Body of pancreas (tissue), 4 donors: ENCODE measurements at places on chromosomes 2 and 18. TPM values are rescaled to one million over a fixed set of nuclear protein-coding genes. Genes with fewer than 3 reads are reported as not detected.

The DQX1 gene
- total RNA-seq, result not detected

- no peak for DNase-seq
These were observed 11.8 kb upstream of the PROC start for GRCh38 chr2:127406454-127406853.

The M1AP gene
- not detected for total RNA-seq

The ST6GAL2 gene
- not detected for total RNA-seq

DNA sequence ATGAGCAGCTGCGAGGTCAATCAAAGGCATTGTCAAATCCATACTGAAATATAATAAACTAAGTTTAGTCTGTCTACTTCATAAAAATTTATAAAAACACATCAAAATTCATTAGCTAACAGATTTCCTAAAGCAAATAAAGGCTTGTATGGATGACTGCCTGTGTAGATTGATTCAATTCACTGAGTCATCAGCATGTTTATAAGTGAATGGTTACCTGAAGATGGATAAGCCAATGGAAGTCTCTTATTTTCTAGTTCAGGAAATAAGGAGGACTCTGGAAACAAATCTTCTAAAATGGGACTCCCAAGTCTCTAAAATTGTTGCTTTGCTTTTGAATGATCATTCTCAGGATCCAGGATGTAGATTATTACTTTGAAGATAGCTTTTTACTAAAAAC is 57.0 kb upstream of the HNRNPA3 start:
- no peak for DNase-seq

The MYCN gene
- total RNA-seq, result not detected

The LYPD1 gene
- 1.6 TPM for total RNA-seq

DNA sequence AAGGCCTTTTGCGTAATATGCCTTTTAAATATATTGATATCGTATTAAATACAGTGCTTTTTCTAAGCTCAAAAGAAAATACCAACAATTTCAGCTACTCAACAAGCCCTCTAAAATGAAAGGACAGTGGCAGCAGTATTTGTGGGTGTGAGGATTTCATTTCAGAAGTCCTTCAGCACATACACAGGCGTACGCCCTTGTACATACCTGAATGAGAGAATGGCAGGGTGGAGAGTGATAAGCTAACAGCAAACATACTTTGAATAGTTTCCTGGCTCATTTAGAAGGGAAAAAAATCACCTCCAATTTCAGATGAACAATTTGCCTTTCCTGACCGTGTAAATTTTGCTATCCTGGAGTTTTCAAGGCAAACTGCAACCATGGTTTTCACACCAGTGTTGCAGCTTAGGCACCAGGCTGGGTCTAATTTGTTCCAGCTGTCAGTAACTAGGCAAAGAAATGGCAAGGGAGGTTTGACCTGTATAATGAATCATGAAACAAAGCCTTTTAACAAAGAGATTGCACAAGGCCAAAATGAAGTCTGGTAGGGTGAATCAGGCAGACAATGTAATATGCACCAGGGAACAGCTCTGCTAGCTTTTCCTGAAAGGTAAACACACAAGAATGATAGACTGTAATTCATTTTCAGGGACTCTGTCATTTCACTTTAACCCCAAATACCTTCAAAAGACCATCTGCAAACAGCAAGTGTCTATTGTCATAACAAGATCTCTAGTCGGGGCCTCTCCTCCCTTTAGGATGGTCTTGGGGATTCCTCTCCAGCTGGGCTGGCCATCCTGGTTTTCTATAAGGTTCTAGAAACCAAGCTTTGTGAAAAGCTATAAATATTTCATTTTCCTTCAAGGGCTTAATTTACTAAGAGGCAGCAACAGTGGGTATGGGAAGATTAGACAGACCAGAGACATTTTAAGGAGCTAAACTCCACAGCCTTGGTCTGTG is 11.5 kb downstream of the ANKRD29 start:
- DNase-seq, result no peak

DNA sequence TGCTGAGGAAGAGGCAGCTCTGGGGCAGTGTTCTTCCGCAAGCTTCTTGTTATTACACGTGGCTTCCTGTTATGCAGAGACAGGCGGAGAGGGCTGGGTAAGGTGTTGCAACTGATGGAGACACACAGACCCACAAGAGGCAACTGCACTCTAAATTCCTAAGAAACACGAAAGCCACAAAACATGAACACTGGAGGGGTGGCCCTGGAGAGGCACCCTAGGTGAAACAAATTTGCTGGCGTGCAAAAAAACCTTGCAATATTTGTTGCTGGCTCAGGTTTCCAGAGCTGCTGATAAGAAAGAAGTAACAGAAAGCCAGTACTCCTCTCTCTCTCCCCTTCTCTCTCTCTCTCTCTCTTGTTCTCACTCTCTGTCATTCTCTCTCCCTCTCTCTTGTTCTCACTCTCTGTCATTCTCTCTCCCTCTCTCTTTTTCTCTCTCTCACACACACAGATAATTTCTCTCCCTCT is 31.8 kb downstream of the ARHGAP25 start:
- peak; percentile 28 for DNase-seq

DNA sequence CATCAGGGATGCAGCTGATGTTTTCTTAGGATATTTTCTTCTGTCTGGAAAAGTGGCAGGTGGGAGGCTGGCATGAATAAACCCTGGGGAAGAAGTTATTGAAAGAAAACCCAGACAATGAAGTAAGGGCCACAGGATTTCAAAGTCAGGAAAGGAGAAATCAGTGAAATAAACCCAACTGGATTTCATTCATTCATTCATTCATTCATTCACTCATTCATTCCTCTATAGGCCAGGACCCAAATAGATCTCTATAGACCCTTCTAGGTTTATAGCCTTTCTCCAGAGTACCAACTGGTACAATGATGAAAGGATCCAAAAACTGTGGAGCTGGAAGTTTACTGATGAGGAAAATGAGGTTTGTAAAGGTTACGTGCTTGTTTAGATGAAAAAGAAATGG is 67.3 kb upstream of the DNMT3A start:
- no peak for DNase-seq

DNA sequence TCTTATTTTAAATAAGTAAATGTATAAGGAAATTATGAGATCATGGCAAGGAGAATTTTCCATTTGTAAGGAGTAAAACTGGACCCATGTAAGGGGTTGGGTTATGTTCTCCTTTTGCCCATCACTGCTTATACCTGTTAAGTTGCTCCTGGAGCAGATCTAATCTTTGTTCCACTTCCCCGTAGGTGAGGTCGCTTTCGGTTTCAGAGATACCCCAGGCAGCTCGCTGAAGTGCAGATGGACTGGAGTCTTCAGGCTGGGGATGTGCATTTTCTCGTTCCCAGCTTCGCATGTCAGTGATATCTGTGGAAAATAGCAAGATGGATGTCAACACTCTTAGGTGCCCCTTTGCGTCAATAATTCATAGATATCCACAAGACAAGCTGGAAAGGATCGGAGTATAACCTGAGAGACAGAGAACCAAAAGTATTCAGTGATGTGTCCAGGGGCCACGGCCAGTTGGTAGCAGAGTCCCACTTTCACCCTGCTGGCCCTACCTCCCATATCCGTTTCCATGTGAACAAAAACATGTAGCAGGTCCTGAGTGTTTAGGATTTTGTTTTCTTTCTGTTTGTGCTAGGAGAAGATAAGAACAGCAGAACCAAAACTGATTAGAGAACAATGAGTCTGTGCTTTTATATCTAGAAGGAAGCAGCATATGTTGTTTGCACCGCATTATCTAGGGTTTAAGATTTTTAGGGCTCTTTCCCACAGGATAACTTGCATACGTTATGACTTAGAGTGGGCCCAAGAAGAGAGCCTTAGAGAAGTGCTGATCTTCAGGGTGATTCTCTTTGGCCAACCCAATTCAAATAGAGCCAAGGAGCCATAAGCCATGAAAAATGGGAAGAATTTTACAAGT is 36.0 kb downstream of the GCA start:
- no peak for DNase-seq

The RGPD4 gene
- not detected for total RNA-seq

- DNase-seq, result no peak
These were observed 30.1 kb upstream of the ASB1 start for GRCh38 chr2:238396663-238397062.

GRCh38 chr18:21369146-21369545 is 127.1 kb downstream of the GREB1L start:
- no peak for DNase-seq

The MAPK4 gene
- 1.6 TPM for total RNA-seq

- no peak for DNase-seq
These were observed 105.0 kb upstream of the SH3BP4 start for GRCh38 chr2:234846599-234847363.

The REG3G gene
- 171 TPM for total RNA-seq

DNA sequence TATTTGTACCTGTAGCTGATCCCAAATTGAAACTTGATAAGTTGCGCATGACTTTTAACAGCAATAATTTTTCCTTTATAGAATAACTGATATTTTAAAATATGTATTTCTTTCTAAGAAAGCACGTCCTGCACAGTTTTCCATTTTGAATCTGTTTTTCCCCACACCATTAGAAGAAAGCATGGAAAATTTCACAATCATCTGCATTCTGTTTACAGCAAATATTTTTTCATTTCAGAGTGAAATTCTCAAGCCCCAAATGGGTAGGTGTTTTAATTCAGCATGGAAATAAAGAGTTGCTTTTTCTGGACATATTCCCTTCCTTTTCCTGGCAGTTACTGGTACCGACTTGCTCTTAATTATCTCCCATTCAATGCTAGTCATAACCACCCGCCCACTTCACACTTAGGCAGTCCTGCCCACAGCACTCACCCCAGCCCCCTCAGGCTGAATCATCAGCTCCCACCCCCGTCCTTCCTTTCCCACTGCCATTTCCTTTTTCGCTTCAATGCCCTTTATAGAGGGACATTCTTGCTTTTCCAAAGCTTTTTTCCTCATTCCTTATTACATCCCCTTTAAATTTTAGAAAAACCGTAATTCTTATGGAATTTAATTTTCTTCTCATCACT is 89.2 kb upstream of the GLS start:
- DNase-seq, result peak; percentile 16

DNA sequence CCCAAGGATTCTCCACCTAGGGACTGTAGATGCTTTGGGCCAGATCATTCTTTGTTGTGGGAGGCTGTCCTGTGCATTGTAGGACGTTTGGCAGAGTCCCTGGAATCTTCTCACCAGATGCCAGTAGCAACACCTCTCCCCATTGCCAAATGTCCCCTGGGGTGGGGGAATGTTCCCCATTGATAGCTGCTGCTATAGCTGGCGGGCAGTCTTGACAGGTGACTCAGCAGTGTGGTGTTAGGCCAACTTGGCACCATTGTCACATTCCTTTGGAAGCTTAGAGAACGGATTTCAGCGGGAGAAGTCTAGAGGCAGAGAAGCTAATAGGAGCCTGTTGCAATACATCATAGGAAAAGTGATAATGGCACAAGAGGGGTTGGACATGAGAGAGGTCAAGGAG is 495.7 kb upstream of the SMIM21 start:
- peak; percentile 85 for DNase-seq

The PKDCC gene
- 93.9 TPM for total RNA-seq

The TEX44 gene
- not detected for total RNA-seq

The UGT1A10 gene
- total RNA-seq, result 0.99 TPM
